Islet precursor cell (in vitro differentiated cells): ENCODE measurements at places on chromosomes 3 and 15.

- no peak for DNase-seq
These were observed 29.5 kb upstream of the VEPH1 start for GRCh38 chr3:157532529-157533297.

GRCh38 chr15:70826634-70827033 lies 27.3 kb downstream of the LARP6 start:
- DNase-seq, result no peak

GRCh38 chr15:52261498-52262242 lies 33.9 kb downstream of the MYO5C start:
- DNase-seq, result peak; percentile 98

GRCh38 chr3:156838035-156838434 lies 11.9 kb downstream of the LEKR1 start:
- DNase-seq, result no peak

GRCh38 chr15:25022233-25022632 lies 67.4 kb downstream of the SNRPN start:
- no peak for DNase-seq

DNA sequence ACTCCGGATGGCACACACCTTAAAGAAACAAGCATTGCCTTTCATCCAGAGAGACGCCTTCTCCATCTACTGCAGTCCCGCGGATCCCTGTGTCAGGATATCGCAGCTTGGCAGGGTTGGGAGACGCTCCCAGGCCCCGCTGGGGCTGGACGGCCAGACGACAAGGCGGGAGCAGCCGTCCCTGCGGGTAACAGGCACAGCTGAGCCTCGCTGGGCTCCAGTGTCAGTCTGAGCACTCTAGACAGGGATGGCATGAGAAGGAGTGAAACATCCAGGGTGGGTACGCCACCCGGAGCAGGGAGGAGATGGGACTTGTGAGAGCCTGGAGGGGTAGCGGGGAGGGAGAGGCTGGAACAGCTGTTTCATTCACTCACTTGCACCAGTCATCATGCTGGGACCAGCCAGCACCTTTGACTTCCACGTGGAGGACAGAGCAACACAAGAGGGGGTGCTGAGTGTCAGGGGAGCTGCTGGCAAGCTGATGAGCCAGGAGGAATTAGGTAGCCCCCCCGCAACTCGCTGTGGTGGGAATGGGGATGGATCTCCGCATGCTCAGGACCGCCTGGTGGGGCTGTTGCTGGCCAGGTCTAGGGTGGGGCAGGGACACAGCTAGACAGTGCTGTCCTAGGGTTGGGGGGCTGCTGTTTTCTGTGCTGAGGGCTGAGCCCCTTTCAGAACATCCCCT lies 31.6 kb upstream of the SNRPA1 start:
- peak; percentile 36 for DNase-seq

- DNase-seq, result no peak
These were observed 524.6 kb downstream of the MECOM start for GRCh38 chr3:169138849-169139420.

DNA sequence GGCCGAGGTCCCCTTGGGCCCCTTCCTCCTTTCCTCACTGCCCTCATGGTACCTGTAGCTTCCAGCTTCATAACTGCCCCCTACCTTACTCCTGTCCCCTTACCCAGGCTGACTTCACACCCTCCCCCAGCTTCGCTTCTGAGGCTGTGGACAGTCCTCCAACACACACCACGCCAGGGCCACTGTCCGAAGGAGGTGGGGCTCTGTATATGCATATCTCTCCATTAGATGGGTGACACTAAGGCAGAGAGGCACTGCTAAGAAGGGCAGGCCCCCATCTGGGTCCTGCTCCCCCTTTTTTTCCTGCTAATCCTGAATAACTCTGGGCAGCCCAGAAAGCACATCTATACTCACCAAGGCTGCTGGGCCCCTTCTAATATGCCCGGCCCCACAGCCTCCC lies 1.0 kb upstream of the COL7A1 start:
- DNase-seq, result no peak

DNA sequence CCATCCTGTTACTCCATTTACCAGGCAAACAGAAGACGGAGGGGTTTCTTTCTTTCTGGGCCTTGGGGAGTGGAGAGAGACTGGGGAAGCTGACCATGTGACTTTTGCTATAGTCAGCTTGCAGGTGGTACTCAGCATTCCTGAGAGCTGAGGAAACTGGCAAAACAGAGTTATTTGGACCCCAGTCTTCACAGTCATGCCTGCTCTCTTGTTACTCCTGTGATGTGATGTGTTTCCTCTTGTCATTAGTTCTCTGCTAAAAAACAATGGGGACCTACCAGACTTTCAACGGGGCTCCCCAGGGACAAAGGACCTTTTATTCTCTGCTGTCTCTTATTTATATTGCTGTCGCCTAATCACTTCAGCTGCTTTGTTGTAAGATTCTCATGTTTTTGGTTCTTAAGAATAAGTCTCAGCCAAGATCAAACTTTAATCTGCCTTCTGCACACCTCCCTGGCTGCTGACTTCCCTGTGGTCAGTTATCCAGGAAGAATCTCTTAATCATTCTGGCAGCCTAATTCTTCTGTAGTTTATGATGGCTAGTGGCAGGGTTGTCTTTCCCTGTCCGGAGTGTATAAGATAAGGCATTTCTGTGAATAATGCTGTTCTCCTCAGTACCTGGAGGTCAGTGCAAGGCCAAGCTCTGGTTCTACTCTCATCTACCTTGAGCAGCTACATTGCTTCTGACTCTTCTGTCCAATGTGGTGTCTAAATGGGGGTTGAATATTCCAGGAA lies 8.8 kb downstream of the STARD9 start:
- peak; percentile 57 for DNase-seq
